Prostate gland (tissue), 2 donors: ENCODE measurements at places on chromosomes 7 and 10.

DNA sequence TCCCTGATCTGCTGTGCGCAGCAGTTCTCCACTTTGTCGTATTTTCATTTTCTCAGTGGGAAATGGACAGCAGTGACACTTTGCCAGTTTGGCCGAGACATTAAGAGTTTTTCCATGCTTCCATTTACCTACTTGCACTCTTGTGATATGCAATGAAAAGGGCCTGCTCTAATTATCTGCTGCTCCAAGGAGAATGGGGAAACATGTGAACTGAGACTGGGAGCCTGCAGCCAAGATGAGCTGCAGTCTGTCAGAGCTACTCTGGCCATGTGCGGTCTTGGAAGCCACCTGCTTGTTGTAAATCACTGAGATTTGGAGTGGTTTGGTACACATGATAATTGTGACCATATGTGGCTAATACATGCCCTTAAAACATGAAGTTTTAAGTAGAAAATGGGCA lies 586.6 kb upstream of the POT1 start:
- no peaks in the 10 kb centered on the region for H3K27me3 ChIP-seq
- H3K4me3 ChIP-seq, result no peak overlapping the region
- no peak overlapping the region for H3K27ac ChIP-seq
- H3K4me1 ChIP-seq, result no peaks in the 10 kb centered on the region
- no peaks in the 10 kb centered on the region for H3K36me3 ChIP-seq

DNA sequence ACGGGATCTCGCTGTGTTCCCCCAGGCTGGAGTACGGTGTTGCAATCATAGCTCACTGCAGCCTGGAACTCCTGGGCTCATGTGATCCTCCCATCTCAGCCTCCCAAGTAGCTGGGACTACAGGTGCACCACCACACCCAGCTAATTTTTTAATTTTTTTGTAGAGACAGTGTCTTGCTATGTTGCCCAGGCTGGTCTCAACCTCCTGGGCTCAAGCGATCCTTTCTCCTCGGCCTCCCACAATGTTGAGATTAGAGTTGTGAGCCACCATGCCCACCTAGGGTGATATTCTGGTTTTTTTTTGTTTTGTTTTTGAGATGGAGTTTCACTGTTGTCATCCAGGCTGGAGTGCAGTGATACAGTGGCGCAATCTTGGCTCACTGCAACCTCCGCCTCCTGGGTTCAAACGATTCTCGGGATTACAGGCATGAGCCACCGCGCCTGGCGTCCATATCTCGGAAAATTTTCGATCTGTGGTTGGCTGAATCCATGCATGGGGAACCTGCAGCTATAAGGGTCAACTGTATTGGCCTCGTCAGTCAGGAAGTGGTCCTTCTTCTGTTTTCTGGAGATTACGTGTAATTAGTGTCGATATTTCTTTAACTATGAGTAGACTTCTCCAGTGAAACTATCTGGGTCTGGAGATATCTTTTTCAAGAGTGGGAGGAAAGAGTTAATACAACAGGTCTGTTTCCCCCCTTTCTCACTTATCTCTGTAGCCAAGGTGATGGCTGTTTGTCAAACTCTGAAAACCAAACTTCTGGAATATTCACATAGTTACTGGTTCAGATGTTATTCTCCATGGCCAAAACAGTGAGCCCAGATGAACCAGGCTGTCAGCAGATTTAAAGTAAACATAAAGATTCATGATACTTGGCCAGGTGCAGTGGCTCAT lies 21.0 kb upstream of the FIS1 start:
- H3K27ac ChIP-seq, result no peak overlapping the region
- DNase-seq, result no peak
- no peaks in the 10 kb centered on the region for H3K4me1 ChIP-seq
- no peaks in the 10 kb centered on the region for H3K27me3 ChIP-seq
- no peaks in the 10 kb centered on the region for H3K36me3 ChIP-seq

GRCh38 chr7:50324113-50324512 lies 19.6 kb downstream of the IKZF1 start:
- H3K27ac ChIP-seq, result no peak overlapping the region
- DNase-seq, result no peak
- no peaks in the 10 kb centered on the region for H3K27me3 ChIP-seq
- H3K4me1 ChIP-seq, result no peaks in the 10 kb centered on the region
- H3K4me3 ChIP-seq, result no peak overlapping the region
- H3K36me3 ChIP-seq, result no peaks in the 10 kb centered on the region

- no peaks in the 10 kb centered on the region for H3K4me1 ChIP-seq
- H3K36me3 ChIP-seq, result no peaks in the 10 kb centered on the region
- DNase-seq, result no peak
- no peak overlapping the region for H3K4me3 ChIP-seq
- no peaks in the 10 kb centered on the region for H3K27me3 ChIP-seq
These were observed 149.1 kb upstream of the WDR11 start for GRCh38 chr10:120702032-120702431.

DNA sequence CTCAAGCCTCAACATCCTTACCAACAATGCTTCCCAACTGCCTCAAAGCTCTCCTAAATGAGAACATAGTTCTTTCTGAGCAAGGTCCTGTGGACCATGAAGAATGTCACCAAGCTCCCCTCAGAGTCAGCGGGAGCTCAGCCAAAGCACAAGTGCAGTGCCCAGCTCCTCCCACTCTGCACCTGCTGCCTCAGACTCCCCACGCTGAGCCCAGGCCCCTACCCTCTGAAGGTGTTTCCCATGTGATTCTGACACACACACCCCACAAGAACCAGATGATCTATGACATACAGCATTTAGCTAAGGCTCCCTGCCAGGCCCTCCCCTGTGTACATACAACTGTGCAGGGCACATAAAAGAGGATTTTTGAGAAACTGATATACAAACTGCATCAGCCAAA lies 19.2 kb downstream of the ERCC6 start:
- no peak overlapping the region for H3K4me3 ChIP-seq
- peaks cover 6% of the 10 kb centered on the region for H3K36me3 ChIP-seq
- no peaks in the 10 kb centered on the region for H3K27me3 ChIP-seq
- H3K27ac ChIP-seq, result no peak overlapping the region
- DNase-seq, result no peak
- no peaks in the 10 kb centered on the region for H3K4me1 ChIP-seq

DNA sequence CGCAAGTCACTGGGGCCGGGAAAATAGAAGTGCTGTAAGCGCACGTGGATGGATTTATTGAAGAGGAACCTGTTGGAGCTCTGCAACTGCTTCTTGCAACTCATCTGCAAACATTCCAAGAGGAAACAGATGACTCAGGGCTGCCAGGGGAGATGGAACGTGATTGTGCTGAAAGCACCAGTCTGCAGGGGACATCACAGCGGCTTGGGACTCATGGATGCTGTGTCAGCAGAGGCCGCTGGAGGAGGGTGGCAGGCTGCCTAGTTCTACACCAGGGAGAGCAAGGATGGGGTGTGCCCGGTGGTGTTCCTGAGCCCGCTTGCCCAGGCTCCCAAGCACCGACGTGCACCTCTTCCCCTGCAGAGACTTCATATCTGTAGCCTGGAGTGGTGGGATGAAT lies 515.7 kb downstream of the TCERG1L start:
- H3K27me3 ChIP-seq, result peaks cover 2% of the 10 kb centered on the region
- no peak for DNase-seq
- H3K4me3 ChIP-seq, result no peak overlapping the region
- H3K4me1 ChIP-seq, result no peaks in the 10 kb centered on the region
- no peak overlapping the region for H3K27ac ChIP-seq

GRCh38 chr10:22640359-22640758 lies 74.0 kb downstream of the PIP4K2A start:
- no peak for DNase-seq
- no peaks in the 10 kb centered on the region for H3K36me3 ChIP-seq
- no peaks in the 10 kb centered on the region for H3K27me3 ChIP-seq
